ENCODE measurements at places on chromosomes 6 and 20. TPM values are rescaled to one million over a fixed set of nuclear protein-coding genes. Genes with fewer than 3 reads are reported as not detected.

Gene SPTLC3
- total RNA-seq, result 1.2 TPM

Gene HDGFL1
- not detected for total RNA-seq

Gene FAM8A1
- total RNA-seq, result 9.8 TPM

Gene CGA
- not detected for total RNA-seq

Gene SLC22A7
- total RNA-seq, result not detected

Gene HTR1E
- not detected for total RNA-seq

DNA sequence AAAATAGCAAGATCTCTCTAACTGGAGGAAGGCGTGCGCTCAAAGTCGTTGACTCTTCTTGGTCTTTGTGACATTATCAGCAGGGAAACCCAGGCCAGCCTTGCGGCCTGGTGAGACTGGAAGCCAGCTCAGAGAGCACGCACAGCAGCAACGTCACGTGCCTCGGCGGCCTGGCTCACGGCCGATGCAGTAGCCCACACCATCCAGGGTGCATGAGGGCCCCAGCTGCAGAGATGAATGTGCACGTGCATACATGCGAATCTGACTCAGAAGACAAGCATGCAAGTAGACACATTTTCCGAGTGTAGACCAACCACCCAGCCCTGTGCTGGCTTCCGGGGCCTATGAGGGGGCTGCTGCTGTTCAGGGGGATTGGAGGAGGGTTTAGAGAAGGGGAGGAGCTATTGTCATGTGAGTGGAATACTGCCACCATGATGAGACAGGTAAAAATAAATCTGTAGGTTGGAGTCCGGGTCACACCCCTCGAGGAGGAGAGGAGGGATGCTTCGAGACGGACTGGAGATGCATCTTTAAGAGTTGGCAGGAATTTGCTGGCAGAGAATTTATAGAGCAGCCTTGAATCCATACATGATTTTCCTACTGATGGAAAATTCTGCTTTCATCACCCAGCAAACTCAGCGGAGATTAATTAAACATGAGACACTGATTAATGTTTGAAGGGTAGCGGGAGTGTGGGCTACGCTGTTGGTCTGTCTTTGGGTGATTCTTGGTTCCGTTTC is 388.2 kb downstream of the CDH4 start:
- DNase-seq, result no peak

DNA sequence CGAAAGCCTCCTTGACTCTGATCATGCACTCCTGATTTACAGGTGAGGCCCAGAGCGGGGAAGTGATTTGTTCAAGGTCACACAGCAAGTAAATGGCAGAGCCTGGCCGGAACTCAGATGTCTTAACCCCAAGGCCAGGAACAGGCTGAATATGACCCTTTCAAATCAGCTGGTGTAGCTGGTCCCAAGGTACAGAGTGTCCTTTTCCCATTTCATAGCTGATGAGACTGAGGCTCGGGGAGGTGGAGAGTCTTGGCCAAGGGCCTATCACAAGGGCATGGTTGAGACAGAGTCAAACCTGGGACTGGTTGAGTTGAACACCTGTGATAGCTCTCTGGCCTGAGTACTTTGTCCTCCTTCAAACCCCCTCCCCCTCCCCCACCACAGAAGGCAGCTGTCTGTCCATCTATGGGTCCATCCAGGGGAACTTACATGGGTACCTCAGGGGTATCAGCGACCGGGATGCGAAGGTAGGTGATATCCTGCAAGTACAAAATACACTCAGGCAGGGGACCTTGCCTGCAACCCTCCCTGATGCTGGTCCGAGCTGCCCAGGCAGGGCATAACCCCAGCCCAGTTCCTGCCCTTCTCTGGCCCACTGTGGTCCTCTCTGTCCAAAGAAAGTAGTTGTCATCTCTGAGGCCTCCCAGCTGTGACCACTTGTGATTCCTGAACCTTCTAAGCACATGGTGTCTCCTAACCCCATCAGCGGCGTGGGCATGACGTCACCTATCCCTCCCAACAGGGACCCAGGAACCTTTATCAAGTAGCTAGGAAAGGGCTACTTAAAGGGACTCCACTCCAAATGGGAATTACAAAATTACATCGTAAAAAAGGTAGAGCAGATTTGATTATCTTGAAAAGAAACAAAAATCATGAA is 5.6 kb downstream of the DUSP15 start:
- DNase-seq, result no peak

GRCh38 chr6:134758621-134759020 is 191.3 kb downstream of the ALDH8A1 start:
- no peak for DNase-seq

DNA sequence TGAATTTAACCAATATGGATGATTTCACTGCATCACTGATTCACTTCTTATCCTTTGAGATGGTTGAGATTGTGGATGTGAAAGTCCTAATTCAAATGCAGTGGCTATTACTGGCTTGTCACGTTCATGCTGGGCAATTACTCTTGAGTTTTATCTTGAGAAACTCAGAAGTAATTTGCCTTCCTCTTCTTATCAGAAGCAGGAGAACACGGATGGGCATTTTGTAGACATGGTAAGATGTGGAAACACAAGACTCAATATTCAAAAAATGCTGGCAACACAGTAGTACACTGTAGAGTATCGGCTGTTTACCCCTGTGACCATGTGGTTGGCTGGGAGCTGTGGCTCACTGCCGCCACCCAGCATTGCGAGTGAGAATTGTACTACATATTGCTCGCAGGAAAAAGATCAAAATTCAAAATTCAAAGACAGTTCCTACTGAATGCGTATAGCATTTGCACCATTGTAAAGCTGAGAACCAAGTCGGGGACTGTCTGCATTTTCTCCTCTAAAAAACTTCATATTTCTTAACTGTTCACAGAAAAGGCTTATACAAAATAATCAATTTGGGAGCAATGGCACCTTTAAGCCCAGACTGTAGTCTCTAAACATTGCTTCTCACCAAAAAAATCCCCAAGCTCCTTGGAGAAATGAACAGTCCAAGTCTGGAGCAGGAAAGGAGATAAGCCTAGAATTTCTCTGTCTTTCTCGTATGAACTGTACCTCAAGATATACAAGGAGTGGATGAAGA is 61.9 kb upstream of the ELOVL5 start:
- DNase-seq, result no peak

DNA sequence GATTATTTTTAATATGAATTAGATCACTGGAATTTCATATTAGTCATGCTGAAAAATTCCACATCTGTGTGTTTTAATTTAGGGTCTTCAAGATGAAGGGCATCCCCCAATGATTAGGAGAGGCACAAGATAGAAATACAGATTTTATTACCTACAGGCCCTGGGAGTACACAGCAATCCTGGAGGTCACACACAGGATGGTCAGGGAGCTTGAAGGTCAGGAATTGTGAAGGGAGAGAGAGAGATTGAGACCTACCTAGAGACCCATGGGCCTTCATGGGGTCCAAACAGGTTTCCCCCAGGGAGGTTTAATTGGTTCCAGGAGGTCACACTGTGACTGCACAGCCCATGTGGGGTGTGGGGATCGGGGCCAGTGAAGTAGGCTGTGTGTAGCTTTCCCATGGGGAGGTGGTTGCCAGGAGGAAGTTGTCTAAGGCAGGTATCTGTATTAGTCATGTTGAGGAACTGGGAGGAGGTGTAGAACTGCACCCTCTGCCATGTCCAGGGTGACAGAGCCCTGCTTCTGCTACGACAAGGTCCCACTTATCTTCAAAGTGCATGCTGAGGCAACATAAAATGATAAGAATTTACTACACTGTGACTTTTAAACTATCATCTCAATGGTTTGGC is 18.3 kb downstream of the SNX9 start:
- DNase-seq, result no peak

DNA sequence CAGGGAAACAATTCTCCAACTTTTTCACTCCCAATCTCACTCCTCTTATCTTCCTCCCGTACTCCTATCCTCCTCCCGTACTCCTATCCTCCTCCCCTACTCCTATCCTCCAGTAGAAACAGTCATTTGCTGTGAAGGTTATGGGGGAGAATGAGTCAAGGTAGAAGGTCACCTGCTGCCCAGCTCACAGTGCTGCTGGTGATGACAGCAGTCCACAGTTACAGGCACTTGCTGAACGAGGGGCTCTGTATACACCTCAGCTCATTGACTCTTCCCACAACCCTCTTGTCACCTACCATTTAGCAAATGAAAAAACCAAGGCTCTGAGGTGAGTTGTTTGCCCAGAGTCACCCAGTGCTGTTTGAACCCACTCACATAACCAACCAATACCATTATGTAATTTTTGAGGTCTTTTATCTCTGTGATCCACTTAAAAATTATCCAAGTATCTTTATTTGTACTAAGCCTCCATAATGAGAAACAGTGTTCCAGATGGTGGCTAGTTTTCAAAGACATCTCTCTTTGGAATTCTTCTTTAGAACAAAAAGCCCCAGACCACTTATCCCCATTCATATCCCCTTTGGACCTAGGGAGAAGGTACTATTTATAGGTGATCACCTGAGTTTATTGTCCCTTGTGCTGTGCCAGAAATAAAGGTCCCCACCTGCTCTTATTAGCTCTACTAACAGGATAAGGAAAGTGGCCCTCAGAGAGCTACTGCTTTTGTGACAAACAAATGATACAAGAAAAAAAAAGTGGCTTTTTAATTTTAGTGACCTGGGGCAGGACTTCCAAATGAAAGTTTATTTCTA is 53.2 kb downstream of the PTPN1 start:
- no peak for DNase-seq

DNA sequence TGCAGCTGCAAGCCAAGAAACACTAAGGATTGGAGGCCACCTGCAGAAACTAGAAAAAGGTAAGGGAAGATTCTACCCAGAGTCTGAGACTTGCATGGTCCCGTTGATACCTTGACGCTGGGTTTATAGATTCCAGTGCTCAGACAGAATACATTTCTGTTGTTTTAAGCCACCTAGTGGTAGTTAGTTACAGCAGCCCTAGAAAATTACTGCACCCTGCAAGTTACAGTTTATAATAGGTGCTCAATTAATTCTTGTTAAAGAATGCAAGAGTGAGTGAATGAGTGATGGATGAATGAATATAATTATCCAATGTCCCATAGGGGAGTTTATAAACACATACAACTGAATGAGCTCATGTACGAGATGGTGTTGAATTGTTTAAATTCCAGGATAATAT is 453.1 kb upstream of the SLC35B3 start:
- DNase-seq, result no peak

GRCh38 chr6:161379834-161380582 is 106.1 kb upstream of the AGPAT4 start:
- no peak for DNase-seq

GRCh38 chr20:41609474-41609873 is 8.7 kb downstream of the CHD6 start:
- DNase-seq, result no peak

DNA sequence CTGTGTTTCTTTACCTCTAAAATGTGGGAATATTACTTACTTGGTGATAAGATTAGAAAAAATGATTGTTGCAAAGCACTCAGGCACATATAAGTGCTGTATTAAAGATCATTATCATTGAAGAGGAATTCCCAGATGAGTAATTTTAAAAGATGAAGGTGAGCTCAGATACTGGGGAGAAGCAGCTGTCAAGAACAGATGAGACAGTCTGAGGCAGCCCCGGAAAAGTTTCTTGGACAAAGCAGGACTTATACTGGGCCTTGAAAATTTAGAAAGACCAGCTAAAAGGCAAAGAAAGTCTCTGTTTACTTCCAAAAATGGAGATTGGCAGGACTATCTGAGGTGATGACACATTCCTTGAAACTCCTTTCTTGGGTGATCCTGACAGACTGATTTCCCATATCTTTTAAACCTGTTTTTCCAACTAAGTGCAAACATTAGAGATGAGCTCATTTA is 93.8 kb upstream of the MARCKS start:
- no peak for DNase-seq

DNA sequence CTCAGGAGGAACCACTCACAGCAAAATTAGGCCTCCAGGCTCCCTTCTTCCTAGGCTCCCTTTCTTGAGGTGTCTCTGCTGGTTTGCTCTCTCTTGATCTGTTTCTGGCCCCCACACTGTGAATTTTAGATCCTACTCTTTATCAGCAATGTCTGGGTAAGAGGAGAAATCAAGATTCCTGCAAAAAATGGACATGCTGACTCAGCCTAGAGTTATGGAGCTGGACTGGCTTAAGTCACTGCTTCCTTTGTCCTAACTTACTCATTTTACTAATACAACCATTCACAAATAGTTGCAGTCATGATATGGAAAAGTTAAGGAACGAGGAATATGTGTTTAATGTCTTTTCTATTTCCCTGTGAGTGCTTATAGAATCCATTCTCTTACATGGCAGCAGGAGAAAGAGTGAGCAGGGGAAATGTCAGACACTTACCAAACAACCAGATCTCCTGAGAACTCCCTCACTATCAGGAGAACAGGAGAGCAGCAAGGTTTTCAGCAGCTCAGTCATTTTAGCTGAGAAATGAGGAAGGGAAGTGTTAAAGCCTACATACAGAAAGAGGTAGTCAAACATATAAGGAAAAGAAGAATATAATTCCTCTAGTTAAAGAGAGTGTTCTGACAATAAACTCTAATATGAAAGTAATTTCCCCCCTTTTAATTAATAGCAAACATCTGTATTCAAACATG is 160.8 kb downstream of the PDE7B start:
- no peak for DNase-seq

DNA sequence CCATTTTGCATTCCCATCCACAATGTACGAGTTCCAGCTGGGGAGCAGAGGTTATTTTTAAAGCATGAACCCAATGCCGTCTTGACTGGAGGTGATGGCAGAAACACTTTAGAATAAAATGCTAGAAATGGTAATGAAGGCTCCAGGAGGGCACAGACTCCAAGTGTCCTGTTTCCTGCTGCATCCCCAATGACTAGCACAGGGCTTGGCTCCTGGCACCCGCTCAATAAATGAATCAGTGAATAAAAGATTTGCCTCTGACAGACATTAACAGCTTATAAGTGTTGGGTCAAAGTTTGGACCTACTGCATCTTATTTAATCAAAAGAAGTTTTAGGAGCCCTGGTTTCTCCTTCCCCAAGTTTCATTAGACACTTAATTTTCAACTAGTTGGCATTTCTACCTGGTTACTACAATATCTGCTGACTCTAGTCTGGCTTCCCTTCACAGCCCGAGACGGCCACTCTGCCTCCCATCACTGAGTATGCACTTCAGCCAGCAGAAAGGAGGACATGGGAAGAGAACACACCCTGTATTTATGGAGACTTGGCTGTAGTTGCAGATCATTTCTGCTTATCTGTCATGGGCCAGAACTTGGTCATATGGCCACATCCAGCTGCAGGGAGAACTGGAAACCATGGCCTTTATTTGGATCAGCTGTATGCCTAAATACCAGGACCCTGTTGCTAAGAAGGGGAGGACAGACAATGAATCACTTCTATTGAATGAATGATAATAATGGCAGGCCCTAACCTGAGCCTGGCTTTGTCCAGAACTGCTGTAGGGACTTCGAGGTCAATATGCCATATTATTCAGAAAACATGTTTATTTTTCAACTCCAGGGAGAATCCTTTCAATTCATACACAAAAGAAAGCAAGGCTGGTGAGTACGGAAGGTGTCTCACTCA is 63.1 kb downstream of the TTI1 start:
- DNase-seq, result no peak

- no peak for DNase-seq
Measured at GRCh38 chr6:108293527-108294296, 1.1 kb upstream of the AFG1L start.

GRCh38 chr6:43669050-43669921 is 18.3 kb downstream of the MRPS18A start:
- peak; percentile 34 for DNase-seq
